ENCODE measurements at places on chromosomes 12 and 14.

DNA sequence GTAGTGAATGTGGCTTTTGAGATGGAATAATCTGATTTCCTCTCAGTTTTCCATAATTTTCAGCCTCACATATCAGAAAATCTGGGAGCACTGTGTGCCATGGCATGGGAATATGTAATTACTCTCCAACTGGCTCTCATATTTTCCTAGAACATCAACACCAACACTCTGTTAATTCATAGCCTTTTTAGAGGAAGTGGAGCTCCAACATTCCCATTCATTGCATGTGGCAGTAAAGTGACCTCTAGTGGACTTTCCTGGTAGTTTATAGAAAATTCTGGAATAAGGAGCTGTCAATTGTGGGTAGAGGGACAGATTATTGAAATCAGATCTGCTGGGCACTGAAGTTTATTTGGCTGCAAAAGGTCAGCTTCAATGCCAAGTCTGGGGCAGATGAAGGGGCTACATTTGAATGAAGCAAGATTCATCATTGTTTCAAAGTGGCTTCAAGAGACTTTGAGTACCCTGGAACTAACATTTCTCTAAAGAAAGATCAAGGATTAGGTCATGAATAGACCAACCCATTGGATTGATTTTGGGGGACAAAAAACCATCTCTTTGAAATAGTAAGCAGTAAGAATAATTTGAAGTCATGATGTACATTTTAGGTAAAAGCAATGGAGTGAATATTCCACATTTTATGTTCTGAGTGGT is 23.6 kb upstream of the USP44 start:
- no peak for DNase-seq

DNA sequence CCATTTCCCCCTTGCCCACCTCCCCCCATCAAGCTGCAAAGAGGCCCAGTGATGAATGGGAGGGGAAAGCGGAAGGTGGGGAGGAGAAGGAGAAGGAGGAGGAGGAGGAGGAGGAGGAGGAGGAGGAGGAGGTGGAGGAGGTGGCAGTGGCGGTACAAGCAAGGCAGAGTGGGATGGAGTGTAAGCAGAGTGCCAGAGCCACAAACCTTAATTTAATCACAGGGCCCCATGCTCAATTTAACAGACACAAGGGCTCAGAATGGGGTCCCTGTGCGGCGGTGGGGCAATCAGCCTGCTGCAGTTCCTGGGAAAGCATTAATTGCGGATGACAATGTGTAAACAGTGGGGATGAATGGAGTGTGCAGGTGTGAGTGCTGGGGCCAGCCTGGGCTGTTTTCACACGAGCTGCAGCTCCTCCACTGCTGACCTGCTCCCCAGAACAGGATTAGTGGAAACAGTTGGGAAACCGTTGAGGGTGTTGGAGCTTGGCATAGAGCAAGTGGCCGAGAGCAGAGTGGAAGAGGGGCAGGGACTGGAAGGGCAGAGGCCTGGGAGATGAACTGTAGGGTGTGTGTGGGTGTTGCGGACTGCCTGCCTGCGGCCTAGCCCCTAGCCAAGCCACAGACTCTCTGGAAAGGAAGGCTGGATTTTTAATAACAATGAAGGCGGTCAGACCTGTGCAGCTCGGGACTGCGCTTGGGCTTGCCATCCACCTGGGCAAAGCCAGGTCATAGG is 36.4 kb upstream of the SMOC1 start:
- no peak for DNase-seq

DNA sequence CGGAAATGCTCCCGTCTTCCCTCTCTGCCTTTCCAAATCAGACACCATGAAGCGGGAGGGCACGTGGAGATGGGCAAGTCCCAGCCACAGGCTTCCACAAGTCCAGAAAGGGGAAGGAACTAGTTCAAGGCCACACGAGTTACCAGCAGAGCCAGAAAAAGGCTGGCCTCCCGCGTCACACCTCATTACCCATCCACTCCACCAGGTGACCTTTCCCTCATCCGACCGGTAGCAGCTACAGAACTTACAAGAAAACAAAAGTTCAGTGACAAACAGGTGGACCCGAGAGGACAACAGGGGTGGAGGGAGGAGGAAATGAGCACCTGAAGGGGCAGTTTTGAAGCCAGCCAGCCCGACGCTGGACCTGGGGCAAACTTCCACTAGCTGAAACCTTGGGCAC is 46.9 kb downstream of the CHGA start:
- DNase-seq: no peak

DNA sequence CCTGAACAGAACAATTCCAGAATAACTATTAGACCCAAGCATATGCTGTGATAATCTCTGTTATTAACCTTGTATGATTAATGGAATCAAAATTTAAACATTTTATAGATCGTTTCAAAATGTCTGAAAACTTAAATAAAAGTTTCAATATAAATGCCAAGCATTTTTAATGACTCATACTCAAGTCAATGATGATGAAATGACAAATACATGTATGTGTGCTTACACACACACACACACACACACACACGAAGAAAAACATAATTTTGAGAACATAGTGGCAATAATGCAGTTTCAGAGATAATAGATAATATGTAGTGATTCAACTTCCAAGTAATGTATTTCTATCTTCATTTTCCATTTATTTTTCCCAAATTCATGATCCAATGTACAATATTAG is 384.9 kb upstream of the FOXG1 start:
- DNase-seq: no peak

- no peak for DNase-seq
Observed at GRCh38 chr12:46891306-46891705, 65.5 kb upstream of the SLC38A4 start.

DNA sequence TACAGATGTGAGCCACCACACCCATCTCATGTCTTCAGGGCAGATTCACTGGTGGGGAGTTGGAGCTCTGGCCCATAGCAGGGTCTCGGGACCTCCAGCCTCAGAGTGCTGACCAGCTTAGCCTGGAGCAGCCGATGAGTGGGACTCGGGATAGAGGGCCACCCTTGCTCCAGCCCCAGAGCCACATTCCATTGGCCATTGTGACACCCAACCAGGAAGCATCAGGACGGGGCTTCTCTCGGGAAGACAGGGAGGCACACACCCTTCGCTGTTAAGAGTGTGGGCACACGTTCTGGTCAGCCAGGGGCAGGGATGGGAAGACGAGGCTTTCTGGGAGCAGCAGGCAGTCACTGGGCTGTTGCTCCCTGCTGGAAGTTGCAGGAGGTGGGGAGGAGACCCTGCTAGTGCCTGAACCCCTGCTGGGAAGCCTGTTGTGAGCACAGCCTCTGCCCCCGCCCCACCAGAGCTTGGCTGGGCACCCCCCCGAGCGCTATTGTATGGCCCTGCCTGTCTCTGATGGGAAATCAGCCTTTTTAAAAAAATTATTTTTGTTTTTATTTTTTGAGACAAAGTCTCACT is 1.6 kb downstream of the ADGRD1 start:
- DNase-seq: no peak

GRCh38 chr12:25557830-25558436 is 4.8 kb upstream of the LMNTD1 start:
- no peak for DNase-seq

GRCh38 chr12:7581625-7582024 is 78.0 kb upstream of the CD163 start:
- DNase-seq: no peak

DNA sequence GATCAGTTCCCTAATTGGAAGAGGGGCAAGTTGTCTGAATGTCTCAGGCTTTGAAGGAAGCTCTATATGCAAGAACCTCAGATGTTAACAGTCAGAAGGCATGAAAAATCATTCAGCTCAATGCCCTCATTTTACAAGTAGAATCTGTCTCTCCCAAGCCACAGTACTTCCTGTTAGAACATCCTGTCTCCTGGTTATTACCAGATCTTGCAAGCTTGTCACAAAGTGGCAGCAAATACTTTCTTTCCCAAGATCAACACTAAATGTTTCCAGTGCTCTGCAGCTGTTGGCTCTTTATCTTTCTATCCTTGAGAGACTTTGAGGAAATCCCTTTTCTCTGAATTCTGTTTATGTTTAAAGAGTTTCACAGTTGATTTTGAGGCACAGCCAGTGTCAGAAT is 235.5 kb downstream of the AKAP6 start:
- no peak for DNase-seq

- DNase-seq: no peak
Observed at GRCh38 chr14:101199028-101199770, 295.7 kb upstream of the RTL1 start.

DNA sequence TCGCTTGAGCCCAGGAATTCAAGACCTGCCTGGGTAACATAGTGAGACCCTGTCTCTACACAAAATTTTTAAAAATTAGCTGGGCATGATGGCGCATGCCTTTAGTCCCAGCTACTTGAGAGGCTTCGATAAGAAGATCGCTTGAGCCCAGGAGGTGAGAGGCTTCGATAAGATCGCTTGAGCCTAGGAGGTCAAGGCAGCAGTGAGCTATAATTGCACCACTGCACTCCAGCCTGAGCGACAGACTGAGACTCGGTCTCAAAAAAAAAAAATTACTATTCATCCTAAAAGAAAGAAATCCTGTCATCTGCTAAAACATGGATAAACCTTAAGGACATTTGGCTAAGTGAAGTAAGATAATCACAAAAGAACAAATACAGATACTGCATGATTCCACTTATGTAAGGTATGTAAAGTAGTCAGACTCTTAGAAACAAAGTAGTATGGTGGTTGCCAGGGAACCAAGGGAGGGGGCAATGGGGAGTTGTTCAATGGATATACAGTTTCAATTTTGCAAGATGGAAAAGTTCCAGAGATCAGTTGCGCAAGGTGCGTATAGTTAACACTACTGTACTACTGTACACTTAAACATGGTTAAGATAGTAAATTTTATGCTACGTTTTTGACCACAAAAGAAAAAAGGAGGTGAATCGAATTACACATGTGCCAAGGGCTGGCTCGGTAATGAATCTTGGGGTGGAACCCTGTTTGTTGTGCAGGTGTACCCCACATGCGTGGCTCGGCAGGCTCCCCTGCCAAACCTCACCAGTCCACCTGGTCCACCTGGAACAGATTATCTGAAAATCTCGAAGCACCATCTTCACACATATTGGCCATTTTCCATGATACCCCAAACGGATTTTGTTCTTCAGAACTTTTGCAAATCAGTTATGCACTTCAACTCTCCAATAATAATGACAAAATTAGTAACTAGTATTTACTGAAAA is 18.3 kb upstream of the ATP2A2 start:
- no peak for DNase-seq

GRCh38 chr12:122190842-122191668 is 8.1 kb downstream of the LRRC43 start:
- DNase-seq: no peak

DNA sequence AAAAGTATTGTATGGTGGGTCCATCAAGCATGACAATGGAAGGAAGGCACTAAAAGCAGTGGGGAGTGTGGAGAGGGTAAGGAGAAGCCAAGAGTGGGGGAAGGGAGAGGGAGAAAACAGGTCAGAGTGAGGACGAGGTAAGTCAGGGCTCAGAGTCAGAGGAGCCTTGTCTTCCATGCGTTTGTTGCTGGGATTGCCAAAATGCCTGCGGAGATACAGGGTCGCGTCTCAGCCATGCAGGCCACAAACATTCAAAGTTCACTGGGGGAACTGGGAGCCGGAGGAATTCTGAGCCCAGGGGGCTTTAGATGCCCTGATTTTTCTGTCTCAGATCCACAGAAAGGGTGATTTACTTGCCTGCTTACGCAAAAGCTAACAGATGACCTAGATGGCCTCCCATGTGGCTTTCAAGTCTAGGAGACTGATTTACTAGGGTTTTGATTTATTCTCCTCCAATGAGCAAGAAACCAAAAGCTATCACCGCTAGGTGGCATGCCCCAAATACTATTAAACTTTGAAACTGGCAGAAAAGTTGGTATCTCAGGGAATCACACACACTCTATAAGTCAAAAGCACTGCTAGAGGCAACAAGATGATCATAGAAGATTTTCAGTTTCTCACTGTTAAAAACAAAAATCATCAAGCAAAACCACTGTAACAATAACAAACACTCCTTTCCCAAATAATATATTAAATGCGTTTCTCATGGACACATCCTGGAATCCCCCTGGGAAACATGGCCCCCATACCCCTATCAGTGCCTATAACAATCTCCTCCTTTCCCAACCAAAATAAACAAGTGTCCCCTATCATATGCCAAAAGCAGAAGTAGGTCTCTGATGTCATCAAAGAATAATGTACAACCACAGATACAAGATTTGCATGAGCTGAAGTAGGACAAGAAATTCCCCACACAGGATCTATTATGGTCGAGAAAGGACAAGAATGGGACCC is 26.6 kb upstream of the MDM1 start:
- no peak for DNase-seq

GRCh38 chr12:125418902-125419564 is 353.8 kb downstream of the AACS start:
- DNase-seq: no peak

- DNase-seq: no peak
Observed at GRCh38 chr14:26738571-26738970, 140.7 kb upstream of the NOVA1 start.

DNA sequence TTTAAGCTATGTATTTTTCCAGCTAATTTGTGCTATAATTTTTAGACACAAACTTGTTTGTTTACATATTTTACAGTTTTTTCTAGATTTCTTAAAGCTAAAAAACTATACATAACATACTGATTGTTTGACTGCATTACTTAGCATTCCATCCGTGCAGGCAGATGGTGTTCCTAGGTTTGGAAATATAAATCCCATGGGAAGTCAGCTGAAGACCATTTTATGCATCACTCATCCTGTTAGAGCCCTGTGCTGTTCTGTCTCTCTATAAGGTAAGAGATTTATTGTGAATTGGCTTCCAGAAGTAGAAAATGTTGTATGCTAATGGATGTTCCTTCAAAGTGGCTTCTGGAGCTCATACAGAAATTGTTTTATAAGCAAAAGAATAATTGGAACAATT is 31.1 kb downstream of the RMST start:
- no peak for DNase-seq

GRCh38 chr12:121611306-121611705 is 15.0 kb upstream of the ORAI1 start:
- DNase-seq: no peak

DNA sequence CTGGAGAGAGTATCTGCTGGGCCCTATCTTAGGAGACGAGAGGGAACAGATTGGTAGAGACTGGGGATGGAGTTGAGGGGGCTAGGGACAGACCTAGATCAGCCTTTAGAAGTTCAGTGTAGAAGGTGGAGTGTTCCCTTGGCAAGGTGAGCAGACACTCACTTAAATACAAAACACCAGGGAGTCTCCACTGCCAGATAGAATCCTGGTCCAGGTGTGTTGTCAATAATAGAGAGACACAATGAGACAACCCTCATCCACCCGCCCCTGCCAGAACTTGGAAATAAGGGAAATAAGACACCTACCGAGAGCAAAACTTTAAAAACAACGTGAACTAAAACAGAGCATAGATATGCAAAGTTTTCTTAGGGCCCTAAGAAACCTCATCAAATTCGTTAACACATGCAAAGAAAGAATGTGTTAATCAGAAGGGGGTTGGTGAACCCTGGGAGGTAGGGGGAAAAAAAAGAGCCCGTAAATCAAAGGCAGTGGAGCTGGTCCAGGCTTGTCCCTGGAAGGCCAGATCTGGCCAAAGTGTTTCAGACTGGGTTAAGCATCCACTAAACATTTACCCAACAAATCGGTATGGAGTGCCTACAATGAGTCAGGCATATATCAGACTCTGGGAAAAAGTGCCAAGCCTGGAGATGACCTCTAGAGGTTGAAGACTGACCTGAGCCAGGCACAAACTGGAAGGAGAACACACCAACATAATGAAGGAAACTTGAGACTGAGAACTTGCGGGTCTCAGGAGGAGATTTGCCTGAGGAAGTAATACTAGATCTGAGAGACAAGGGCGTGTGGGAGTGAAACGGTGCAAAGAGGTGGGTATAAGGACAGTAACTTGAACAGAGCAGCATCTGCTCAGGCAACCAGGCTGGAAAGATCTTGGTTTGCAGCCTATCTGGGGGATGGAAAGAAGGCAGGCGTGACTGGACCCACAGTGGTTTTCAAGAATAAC is 37.0 kb upstream of the OTX2 start:
- DNase-seq: no peak

Measured in epithelial cell of prostate (primary cell).